NCI-H774 (cell line): ENCODE measurements at places on chromosomes 1 and 21.

GRCh38 chr1:167227934-167228378 lies 7.3 kb downstream of the POU2F1 start:
- no peak for DNase-seq

- DNase-seq: no peak
Measured at GRCh38 chr1:12232221-12232620, 2.4 kb downstream of the VPS13D start.

GRCh38 chr1:33500547-33500946 lies 28.1 kb downstream of the ZSCAN20 start:
- no peak for DNase-seq

DNA sequence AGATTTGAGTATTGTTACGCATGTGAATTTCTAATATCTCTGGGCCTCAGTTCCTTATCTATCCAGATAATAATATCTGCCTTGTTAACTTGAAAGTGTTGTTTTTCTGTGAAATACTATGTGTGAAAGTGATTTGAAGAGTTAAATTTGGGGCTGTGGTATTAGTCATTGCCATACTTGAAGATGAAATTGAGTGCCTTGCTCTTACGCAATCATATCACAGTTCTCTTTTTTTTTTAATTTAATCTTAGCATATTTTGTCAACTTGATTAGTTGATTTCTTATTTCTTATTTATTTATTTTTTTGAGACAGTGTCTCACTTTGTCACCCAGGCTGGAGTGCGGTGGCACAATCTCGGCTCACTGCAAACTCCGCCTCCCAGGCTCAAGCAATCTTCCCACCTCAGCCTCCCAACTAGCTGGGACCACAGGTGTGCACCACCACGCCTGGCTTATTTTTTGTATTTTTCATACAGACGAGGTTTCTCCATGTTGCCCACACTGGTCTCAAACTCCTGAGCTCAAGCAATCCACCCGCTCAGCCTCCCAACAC lies 31.0 kb downstream of the AGO4 start:
- no peak for DNase-seq

- DNase-seq: no peak
Measured at GRCh38 chr1:43705982-43706597, 1.2 kb upstream of the ST3GAL3 start.

- no peak for DNase-seq
Measured at GRCh38 chr1:55302972-55303371, 87.8 kb upstream of the USP24 start.

- no peak for DNase-seq
Measured at GRCh38 chr1:167566766-167567165, 13.2 kb upstream of the CREG1 start.

DNA sequence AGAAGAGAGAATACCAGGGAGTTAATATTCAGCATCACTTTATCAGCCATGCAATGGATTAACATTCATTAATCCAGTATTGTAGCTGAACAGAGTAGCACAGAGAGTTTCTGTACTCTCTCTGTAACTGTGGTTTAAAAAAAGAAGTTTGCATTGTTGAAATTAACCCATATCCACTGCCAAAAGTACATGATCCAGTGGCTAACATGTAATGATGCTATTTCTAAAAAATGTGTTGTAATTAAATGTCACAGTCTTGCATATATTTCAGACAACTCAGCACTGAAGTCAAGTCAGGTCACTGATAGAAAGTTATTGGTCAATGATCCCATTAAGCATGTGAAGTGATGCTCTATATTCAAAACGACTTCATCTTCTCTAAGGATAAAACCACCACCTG lies 141.3 kb downstream of the NRIP1 start:
- DNase-seq: no peak

- no peak for DNase-seq
Measured at GRCh38 chr1:41806472-41807155, 112.1 kb downstream of the HIVEP3 start.

GRCh38 chr1:78527706-78528105 lies 36.9 kb downstream of the PTGFR start:
- no peak for DNase-seq

DNA sequence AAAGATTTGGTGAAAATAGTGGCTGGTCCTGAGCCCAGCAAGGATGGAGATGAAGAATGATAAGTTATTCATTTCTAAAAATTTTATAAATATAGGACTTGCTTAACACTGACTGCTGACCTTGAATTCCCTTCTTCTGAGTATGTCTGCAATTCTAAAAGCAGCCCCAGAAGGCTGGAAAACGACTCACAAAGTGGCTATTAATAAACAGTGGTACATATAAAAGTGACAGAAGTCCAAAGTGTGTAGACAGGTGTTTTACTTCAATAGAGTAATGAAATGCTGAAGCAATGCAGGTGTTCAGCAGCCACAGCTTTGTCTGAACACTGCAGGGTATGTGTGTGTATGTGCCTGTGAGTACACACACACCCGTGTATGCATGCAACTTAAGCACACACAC lies 219.0 kb upstream of the NRIP1 start:
- DNase-seq: peak; percentile 75

DNA sequence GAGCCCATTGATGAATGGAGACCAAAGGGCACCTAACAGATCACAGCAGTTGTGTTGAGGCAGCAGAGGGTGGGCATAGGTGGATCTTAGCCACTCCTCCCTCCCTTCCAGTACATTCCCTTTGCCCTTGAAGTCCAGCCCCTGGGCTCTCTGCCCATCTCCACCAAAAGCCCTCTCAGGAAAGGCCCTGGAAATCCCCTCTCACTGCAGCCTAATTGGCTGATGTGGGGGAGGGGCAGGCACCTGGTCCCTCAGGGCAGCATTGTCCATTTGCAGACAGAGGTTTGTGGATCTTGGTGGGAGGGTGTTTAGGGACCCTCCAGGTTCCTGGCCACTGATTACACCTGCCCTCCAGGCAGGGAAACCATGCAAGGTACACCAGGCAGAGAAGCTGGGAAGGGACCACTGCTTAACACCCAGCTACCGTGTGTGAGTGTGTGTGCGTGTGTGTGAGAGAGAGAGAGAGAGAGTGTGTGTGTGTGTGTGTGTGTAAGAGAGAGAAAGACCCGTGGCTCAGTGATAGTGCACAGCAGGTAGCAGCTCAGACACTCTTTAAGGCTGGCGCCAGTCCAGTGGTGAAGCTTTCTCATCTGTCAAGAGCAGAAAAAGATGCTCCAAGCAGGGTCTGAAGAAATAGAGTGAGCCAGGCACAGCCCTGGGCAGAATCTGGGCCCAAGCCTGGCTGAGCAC lies 71.1 kb downstream of the MATN1 start:
- DNase-seq: no peak

- no peak for DNase-seq
Measured at GRCh38 chr21:46555678-46556077, 49.2 kb downstream of the S100B start.

- no peak for DNase-seq
Measured at GRCh38 chr1:66490816-66491215, 43.1 kb upstream of the SGIP1 start.

DNA sequence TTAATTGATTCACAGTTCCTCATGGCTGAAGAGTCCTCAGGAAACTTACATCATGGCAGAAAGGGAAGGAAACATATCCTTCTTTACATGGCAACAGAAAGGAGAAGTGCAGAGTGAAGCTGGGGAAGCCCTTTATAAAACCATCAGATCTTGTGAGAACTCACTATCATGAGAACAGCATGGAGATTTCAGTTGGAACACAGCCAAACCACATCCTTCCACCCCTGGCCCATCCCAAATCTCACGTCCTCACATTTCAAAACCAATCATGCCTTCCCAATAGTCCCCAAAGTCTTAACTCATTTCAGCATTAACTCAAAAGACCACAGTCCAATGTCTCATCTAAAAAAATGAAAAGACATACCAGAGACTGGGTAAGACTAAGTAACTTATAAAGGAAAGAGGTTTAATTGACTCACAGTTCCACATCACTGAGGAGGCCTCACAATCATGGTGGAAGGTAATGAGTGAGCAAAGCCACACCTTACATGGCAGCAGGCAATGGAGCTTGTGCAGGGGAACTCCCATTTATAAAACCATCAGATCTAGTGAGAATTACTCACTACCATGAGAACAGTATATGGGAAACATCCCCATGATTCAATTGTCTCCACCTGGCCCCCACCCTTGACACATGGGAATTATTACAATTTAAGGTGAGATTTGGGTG lies 105.2 kb downstream of the MRPL39 start:
- DNase-seq: no peak

- no peak for DNase-seq
Measured at GRCh38 chr1:235882816-235883215, 16.1 kb upstream of the LYST start.

- no peak for DNase-seq
Measured at GRCh38 chr1:216766633-216767327, 43.6 kb upstream of the ESRRG start.

GRCh38 chr1:175580841-175581240 lies 162.6 kb downstream of the TNR start:
- DNase-seq: no peak

- DNase-seq: no peak
Measured at GRCh38 chr1:22780696-22781095, 70.1 kb downstream of the EPHB2 start.

DNA sequence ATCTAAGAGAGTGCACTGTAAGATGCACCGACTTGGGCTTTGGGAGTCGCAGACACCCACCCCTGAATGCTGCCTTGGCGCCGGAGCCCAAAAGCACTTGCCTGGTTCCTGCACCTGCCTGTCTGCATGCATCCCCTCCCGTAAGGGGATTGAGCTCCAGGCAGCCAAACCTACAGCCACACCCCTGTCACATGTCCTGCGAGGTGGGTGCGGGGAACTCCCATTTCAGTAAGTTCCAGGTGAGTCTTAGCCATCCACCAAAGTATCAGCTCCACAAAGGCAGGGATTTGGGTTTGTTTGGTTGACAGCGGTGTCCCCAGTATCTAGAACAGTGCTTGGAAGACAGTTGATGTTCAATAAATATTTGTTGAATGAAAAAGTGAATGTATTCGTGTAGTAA lies 31.5 kb upstream of the MAP10 start:
- DNase-seq: no peak

DNA sequence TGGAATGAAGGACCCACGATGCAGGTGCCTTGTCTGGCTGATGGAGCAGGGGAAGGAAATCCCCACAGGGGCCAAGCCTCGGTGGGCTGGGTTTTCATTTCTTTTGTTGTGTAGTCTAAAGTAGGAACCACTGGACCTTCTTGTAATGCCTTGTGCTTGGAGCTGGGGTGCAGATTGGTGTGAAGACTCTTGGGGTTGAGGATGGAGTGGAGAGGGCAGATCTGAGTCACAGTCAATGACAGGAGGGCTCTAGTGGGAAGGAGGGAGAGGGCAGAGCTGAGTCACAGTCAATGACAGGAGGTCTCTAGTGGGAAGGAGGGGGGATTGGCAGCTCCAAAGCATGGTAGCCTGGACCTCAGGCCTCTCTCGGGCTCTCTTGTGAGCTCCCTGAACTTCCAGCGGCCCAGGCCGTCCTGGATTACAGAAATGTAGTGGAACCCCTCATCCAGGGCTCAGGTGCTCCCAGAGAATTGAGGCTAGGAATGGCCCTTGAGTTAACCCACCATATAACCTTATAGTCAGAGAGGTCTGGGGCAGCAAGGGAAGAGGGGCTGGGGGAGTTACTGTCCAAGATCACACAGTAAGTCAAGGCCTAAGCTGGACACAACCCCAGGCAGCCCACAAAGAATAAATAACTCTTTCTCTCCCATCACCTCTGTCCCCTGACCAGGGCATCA lies 313.8 kb downstream of the MATN1 start:
- no peak for DNase-seq

DNA sequence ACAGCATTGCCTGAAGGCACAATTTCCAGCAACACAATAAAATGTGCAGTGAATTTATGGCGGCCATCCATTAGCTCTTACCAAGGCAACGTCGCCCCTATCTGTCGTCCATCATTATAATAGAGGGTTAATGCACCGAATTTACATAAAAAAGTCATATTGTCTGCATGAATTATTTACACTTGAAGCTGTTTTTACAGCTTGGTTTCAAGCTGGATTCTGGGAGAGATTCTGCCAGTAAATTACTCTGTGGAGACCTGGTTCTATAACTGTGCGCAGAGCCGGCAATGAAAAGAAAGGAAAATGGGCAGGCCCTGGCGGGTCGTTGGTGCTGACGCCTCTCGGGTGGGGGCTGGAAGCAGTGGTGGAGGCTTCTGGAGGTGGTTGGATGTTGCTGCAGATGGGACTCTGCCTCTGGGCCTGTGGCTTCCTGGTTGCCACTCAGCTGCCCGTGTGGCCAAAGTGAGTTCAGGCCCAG lies 48.9 kb upstream of the POU3F1 start:
- DNase-seq: no peak

GRCh38 chr1:47231301-47232186 lies 481 bp downstream of the TAL1 start:
- no peak for DNase-seq

- no peak for DNase-seq
Measured at GRCh38 chr1:156410740-156411139, 41.7 kb downstream of the RHBG start.

- no peak for DNase-seq
Measured at GRCh38 chr1:73801912-73802429, 396.0 kb downstream of the LRRIQ3 start.

DNA sequence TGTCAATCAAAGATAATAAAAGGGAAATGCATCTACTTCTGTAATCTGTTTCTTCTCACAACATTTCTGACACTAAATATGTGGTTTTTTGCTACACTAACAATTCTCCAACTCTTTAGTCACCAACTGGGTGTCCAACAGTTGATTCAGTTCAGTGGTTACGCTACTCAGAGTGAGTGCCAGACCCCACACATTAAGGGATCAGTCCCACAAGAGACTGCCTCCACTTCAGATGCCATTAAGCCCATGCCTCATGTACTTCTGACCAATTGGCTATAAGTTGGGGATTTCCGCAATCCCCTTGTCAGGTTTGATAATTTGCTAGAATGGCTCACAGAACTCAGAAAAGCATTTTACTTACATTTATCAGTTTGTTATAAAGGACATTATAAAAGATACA lies 28.4 kb downstream of the RNF2 start:
- no peak for DNase-seq

- no peak for DNase-seq
Measured at GRCh38 chr1:234932106-234932505, 196.5 kb downstream of the TOMM20 start.

DNA sequence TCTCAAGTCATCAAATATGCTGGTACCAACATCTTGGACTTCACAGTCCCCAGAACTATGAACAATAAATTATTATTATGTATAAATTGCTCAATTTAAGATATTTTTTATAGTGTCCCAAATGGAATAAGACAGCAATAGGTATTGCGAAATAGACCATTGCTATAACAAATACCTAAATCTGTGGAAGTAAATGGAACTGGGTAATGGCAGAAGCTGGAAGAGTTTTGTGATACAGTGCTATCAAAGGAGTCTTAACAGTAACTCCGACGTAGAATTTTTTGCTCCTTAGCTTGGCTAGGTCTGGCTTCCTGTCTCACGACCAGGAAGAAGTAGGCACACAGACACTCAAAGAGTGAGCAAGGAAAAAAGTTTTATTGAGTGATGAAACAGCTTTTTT lies 1791.5 kb downstream of the PLA2G4A start:
- DNase-seq: no peak

DNA sequence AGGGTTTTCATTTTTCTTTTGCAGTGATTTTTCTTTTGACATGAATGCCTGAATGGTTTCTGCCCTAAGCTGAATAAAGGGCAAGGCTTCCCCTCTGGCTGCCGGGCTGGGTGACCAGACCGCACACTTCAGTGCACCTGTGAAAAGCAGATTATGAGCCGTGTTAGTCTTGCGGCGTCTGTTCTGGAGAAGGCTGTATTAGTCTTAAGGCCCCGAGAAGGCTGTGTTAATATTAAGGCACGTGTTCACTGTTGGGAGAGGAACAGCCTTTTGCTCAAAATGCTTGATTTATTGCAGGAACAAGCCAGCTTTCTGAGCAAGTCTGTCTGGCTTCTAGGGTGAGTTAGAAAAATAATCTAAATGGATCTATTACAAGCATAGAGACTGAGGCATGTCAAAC lies 54.7 kb upstream of the DNAH14 start:
- DNase-seq: no peak

GRCh38 chr1:176976225-176976624 lies 188.3 kb downstream of the ASTN1 start:
- no peak for DNase-seq
